ENCODE measurements at places on chromosomes 5 and 9. TPM values are rescaled to one million over a fixed set of nuclear protein-coding genes. Genes with fewer than 3 reads are reported as not detected.

PRR16 gene
- not detected for total RNA-seq

FOXI1 gene
- total RNA-seq: not detected

SPATA31A3 gene
- total RNA-seq: not detected

SLC6A18 gene
- total RNA-seq: not detected

HTR1A gene
- not detected for total RNA-seq

DNA sequence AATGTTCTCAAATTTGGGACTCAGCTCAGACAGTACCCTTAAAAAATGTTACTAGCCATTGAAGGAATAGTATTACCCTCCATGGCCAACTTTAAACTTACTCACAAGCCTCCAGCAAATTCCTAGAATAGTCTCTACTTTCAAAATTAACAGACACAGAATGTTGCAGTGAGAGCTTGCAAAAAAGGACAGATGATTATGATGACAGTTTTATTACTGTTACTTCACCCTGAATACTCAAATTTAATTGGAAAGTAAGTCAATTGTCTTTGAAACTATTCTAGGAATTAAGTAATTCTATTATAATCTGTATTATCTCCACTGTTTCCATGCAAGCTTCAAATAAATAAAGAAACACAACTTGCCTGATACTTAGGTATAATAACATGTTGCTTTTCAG lies 288.3 kb downstream of the SLF1 start:
- DNase-seq: no peak

DNA sequence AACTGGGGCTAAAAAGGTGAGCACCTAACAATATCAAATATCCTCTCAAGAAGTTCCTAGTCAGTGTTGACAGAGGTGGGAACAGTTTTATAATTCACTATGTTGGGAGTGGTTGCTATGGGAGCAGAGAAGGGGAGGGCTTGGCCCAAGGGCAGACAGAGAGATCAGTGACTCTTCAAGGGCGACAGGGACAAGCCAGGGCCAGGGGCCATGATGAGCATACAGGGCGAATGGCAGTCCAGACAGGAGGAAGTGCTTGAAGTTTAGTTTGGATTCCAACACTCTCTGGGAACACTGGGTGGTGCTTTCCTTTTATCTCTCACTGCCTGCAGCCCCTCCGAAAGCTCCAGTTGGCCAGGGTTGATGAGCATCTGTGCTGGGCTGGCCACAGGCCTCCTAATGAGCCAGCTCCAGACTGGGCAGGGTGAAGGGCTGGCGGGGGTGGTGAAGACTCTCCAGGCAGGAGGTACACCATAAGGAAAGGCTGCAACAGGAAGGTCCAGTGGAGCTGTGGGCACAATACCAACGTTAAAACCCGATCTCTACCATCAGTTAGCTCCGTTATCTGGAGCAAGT lies 111.3 kb downstream of the TMEM174 start:
- no peak for DNase-seq
